ENCODE measurements at places on chromosomes 6 and 20.

DNA sequence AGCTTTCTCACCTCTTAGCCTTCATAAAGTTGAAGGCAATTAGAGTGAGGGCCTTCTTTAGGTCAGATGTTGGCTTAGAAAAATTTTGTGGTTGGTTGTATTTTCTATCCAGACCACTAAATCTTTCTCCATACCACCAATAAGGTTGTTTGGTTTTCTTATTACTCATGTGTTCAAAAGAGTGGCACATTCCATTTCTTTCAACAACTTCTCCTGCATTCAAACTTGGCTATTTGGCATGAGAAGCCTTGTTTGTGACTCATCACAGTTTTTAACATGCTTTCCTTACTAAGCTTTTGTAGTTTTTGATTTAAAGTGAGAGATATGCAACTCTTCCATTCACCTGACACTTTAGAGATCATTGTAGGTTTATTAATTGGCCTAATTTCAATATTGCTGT, 949.6 kb downstream of the TBC1D32 start:
- no peak for DNase-seq

DNA sequence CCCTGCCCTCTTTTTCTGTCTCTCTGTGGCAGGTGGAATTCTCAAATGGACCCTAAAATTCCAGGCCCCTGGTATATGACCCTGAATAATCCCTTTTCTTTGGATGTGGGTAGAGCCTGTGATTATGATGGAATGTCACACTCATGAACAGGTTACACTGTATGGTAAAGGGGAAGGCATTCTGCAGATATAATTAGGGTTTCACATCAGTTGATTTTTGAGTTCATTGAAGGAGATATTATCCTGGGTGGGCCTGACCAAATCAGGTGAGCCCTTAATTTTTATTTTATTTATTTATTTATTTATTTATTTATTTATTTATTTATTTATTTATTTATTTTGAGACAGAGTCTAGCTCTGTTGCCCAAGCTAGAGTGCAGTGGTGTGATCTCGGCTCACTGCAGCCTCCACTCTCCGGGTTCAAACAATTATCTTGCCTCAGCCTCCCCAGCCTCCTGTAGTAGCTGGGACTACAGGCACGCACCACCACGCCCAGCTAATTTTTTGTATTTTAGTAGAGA, 13.7 kb upstream of the STMND1 start:
- no peak for DNase-seq

DNA sequence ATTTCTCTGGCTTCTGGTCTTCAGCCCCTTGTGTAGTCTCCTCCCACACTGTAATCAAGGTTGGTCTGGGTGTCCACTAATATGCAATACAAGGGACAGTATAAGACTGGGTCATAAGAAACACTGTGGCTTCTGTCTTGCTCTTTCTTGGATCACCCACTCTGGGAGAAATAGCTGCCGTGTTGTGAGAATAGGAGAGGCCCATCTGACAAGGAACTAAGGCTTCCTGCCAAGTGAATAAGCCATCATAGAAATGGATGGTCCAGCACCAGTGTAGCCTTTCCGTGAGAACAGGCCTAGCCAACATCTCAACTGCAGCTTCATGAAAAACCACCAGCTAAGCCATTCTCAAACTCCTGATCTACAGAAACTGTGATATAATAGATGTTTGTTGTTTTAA, 23.3 kb downstream of the BAG2 start:
- DNase-seq, result no peak

GRCh38 chr6:170456886-170457698, 96.0 kb downstream of the PSMB1 start:
- DNase-seq, result no peak

- DNase-seq, result no peak
Measured at GRCh38 chr6:71346334-71346694, 57.7 kb downstream of the OGFRL1 start.

- no peak for DNase-seq
Measured at GRCh38 chr6:73728548-73729205, 32.7 kb downstream of the CD109 start.

- DNase-seq, result no peak
Measured at GRCh38 chr6:106974999-106975737, 639 bp upstream of the CD24 start.

- no peak for DNase-seq
Measured at GRCh38 chr20:50431066-50431450, 79.1 kb upstream of the PTPN1 start.

- DNase-seq, result no peak
Measured at GRCh38 chr6:69868961-69869360, 2.6 kb downstream of the COL19A1 start.

DNA sequence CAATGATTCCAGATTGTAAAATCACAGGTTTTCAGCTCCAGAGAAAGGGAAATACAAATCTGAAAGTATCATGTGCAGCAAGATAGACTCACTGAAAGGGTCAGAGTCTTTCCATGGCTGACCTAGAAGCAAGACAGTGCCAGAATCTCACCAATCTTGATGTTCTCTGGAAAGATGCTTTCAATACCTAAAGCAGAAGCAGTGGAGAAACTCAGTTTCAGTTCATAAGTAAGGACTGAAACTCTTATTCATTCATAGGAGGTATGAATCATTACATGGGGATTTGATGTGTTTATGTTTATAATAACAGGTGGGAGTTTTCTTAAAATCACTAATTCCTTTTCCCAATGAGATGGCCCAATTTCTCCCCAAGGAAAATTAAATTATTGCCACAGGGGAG, 42.5 kb downstream of the SLC2A12 start:
- no peak for DNase-seq

- DNase-seq, result no peak
Measured at GRCh38 chr6:145250436-145250835, 484.9 kb downstream of the EPM2A start.

- no peak for DNase-seq
Measured at GRCh38 chr6:53011979-53012378, 16.9 kb upstream of the GSTA4 start.

DNA sequence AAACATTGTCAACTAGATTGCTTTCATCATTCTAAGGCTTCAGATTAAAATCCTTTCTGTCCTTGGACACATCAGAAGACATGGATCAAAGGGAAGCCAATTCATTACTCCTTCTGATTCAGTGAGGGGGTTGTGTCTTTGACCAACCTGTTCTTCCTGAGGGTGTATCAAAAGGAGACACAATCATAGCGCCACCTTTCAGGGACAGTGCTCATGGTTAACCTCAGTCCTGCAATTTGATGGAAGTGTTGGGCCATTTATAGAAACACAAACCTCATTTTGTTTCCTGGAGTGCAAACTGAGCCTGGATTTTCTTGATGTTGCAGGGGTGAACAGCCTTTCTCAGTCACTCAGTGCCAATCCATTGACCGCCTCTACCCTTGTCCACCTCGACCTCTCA, 163.9 kb upstream of the SCGN start:
- DNase-seq, result no peak

DNA sequence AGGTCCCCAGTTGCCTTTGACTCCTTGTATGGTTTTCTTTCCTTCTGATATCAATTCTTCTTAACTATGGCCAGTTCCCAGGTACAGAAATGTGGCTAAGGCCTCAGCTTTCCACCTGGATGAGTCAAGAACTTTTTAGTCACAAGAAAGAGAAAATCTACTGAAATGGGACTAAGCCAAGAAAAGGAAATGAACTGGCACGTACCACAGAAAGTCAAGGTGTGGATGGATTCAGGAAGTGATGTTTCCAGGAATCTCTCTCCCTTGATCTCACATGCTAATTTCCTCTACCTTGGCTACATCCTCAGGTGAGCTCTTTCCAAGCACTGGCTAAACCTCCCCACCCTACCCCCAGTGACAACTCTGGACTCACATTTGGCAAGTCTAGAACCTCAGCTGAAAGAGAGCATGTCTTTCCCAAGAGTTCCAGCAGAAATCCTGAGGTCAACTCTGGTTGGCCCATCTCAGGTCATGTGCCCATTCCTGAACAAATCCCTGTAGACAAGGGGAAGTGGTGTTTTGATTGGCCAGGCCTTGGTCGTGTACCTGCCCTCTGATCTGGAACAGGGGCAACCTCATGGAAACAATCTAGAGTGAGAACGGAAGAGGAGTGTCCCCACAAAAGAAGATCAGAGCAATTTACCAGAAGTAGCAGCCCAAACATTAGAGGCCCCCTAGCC, 205.3 kb downstream of the NFATC2 start:
- DNase-seq, result peak; percentile 5

DNA sequence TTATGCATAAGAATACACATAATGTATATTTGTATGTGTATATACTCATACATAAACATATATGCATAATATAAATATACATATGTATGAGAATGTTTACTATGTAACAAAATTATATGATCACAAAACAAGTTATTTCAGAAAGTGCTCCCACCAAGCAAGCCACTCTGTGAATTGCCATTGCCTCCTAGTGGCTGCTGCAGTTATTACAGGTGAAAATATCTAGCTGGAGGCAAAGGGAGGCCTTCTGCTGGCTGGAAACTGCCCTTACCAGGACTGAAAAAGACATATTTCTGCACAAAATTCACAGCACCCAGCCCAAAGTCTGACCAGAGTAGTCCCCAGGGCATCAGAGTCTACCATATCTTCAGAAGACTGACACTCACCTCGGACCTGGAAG, 14.4 kb upstream of the ADAM33 start:
- DNase-seq, result no peak

GRCh38 chr6:47234266-47234933, 75.3 kb downstream of the TNFRSF21 start:
- DNase-seq, result no peak

DNA sequence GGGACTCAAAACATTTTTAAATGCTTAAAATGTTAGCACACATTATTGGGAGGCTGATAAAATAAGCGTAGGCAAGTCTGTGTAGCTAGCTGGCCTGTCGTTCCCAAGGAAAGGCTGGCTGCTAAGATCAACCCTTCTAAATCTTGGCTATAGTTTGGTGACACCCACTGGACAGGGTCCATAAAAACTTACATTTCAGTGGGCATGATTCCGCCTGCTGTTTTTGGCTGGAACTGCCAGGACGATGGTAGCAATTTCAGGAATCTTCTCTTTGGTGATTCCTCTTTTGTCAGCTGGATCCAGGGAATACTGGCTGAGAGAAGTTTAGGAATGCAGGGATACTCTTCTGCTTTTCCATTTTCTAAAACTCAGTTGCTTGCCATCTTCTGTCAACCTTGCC, 162.2 kb downstream of the NKAIN2 start:
- DNase-seq, result no peak

Data from CD4-positive, alpha-beta T cell treated with Interleukin-10 for 1 hour (primary cell).